ENCODE measurements at places on chromosomes 16 and 17. TPM values are rescaled to one million over a fixed set of nuclear protein-coding genes. Genes with fewer than 3 reads are reported as not detected.
A peak's percentile ranks its signal among the peaks of the same experiment; 100 is the strongest.

The SLFN11 gene
- total RNA-seq = 22.7 TPM

- DNase-seq = no peak
Measured at GRCh38 chr16:35431829-35432663, 1972.6 kb downstream of the TP53TG3F start.

- no peak for DNase-seq
Measured at GRCh38 chr17:60141111-60142018, 8.4 kb upstream of the CA4 start.

The PDILT gene
- not detected for total RNA-seq

The SSTR5 gene
- total RNA-seq = 0.23 TPM

The PYDC1 gene
- total RNA-seq = not detected

DNA sequence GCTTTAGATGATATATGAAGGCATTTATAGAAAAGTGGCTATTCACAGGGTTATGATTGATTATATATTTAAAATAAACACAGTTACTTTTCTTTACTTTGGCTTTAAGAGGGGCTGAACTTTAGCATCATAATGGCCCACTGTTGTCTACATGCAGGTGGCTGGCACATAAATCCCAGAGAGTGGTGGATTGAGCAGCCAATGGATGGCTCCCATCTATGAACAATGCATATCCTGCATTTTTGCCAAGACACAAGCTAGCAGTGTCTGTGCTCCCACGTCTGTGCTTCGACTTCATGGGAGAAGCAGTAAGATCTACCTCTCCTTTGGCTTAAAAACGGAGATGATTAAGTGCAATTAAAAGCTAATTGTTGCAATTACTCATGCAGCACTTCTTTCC lies 373.2 kb upstream of the CDH11 start:
- DNase-seq = no peak

DNA sequence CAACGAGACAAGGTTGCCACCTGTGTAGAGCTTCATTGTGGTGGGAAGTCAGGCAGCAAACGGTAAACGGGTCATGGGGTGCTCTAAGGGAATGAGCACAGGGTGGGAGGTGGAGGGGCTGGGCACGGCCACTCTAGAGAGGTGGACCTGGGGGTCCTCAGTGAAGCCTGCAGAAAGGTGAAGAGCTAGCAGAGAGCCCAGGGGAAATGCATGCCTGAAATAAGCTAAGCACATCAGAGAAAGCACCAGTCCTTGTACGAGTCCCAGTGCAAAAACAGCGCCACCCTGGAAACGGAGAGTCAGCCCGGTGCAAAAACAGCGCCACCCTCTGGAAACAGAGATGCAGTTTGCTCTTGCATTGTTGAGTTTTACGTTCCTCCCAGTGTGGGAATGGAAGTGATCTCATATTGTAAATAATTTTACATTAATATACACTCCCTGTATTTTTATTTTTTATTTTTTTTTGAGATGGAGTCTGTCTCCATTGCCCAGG lies 65.0 kb downstream of the TBC1D16 start:
- DNase-seq = peak; percentile 25

DNA sequence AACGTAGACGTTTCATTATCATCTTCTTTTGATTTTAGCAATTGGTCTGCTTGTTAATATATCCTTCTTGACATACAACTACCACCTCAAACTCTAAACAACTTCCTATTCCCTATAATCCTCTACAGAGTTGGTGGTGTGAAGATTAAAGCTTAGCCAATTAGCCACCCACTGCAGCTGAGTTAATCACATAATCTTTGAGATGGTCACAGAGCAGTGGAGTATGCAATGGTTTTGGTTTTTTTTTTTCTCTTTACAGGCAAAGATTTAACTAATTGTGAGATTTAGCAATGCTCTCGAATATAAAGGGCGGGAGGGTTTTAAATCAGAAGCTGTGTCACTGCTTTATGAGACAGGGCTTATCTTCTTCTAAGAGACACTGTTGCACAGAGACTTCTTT lies 37.0 kb downstream of the STX8 start:
- DNase-seq = no peak

GRCh38 chr16:50154420-50154950 lies 1.4 kb downstream of the TENT4B start:
- no peak for DNase-seq

The TLCD3A gene
- 16.2 TPM for total RNA-seq

DNA sequence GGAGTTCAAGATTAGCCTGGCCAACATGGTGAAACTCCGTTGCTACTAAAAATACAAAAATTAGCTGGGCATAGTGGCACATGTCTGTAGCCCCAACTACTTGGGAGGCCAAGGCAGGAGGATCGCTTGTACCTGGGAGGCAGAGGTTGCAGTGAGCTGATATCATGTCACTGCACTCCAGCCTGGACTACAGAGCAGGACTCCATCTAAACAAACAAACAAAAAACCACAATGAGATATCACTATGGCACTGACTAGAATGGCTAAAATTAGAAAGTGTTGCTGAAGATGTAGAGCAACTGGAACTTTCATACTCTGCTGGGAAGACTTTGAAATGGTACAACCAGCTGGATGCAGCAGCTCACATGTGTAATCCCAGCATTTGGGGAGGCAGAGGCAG lies 6.5 kb upstream of the TNK1 start:
- DNase-seq = no peak

- peak; percentile 48 for DNase-seq
Measured at GRCh38 chr17:47789611-47790561, 31.7 kb downstream of the OSBPL7 start.

- no peak for DNase-seq
Measured at GRCh38 chr16:6645768-6646568, 686.7 kb upstream of the RBFOX1 start.

DNA sequence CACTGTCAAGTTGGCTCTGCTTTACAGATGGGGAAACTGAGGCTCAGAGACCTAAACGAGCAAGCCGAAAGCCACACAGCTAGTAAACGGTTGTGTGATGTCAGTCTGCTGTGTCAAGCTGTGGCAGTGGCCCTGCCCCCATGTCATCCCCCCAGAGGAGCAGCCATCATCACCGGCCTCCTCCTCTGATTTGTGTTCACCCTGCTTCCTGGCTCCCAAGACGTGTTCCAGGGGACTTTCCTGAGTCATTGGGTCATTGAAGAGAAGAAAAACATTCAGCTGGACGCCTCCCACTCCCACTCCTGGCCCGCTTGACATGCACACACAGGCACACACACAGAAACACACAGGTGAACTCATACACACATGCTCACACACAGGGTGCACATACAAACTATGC lies 54.0 kb upstream of the CIBAR2 start:
- DNase-seq = no peak

GRCh38 chr16:20049831-20050230 lies 23.9 kb downstream of the GPR139 start:
- DNase-seq = no peak

- DNase-seq = no peak
Measured at GRCh38 chr16:26645614-26646013, 421.1 kb upstream of the C16orf82 start.

- DNase-seq = no peak
Measured at GRCh38 chr16:8733849-8734540, 59.6 kb downstream of the ABAT start.

GRCh38 chr17:7179317-7180254 lies at the start of gene ASGR1:
ASGR1 (minus strand) TSS chr17:7179370; CDS start chr17:7178563, 807 bp downstream.
- DNase-seq = no peak

GRCh38 chr17:42632949-42633444 lies 23.5 kb downstream of the TUBG1 start:
- no peak for DNase-seq

The CALB2 gene
- 0.68 TPM for total RNA-seq

The HP gene
- total RNA-seq = 8.0 TPM

The VAT1L gene
- 3.3 TPM for total RNA-seq

DNA sequence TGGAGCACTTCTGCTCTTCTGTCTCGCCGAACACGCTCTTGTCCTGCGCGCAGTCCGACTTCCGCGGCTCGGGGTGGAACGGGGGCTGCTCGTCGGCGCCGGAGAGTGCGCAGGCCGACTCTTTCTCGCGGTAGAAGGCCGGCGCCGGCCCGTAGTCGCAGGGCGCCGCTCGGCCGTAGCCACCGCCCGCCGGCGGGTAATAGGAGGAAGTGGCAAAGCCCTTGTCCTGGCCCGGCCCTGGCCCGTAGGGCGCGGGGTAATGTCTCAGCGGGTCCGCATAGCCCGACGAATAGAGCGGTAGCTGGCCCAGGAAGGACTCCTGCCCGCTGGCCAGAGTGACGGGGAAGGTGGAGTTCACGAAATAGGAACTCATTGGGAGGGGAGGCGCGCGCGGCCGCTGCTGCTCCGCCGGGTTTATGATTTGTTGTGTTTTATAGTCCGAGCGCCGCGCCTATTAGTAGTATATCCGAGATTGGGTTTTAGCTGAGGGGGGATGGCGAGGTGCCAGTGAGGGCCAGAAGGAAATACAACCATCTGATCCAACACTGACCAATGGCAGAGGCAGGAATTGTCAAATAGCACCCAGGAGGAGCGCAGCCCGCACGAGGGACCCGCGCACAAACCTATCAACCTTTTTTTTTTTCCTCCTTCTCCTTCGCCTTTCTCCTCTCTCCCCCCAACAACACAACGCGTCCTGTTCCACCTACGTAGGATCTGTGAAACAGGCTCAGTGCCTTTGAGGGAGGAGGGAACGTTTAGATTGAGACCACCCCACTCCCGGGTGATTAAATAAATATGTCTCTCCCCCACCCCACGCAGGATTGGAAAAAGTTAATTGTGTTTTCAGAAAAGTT lies 4.4 kb upstream of the HOXB5 start:
- peak; percentile 93 for DNase-seq
